ENCODE measurements at places on chromosomes 1 and 21.

DNA sequence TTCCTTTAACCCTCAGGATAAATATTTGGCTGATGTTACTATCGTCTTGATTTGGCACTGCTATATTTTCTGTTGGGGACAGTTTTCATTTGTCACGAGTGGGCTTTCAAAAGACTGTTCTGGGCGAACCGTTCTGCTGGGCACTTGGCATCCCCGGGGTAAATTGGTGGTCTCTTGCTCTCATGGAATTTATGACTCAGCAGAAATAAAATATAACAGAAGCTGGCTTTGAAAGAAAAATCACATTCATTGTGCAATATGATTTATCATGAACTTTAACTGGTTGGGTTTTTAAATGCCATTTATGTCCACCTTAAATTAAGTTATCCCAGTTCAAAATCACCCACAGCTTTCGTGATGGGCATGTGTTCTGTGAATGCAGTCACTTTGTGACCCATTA is 147.3 kb downstream of the KAZN start:
- DNase-seq = no peak

GRCh38 chr1:95578462-95578861 is 344.5 kb downstream of the RWDD3 start:
- DNase-seq = no peak

- DNase-seq = no peak
These were observed 11.4 kb upstream of the ATP13A2 start for GRCh38 chr1:17023102-17023501.

DNA sequence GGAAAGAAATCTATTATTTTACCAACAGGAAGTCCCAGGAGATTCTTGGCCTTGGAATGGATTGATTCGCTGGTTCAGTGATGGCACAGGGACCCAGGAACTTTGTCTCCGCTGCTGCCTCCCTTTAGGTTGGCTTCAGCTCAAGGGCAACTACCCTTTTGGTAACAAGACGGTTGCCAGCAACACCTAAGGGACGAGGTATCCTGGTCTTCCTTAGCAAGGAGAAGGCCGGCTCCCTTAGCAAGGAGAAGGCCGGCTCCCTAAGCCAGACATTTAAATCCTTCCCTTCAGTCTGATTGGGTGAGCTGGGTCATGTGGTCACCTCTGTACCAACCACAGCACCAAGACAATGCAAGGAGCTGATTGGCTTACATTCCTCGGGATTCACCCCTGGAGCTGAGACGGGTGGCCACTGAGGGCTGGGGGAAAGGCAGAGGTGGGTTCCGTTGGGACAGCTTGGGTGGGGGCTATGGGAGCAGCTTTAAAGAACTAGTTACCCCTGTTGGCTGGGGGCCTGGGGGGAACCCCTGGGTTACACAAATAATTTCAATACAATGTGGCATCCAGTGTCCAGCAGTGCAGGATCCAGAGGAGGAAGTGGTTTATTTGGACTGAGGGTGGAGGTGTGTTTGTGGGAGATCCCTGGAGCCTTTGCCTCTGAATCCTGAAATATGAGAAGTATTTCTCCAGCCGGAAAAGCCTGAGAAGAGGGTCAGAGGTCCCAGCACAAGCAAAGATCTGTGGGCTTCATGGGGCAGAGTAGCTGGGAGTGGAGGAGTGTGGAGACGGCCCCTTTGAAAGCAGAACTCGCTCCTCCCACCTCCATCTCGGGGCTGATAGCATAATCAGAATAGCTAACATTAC is 20.7 kb upstream of the CLIC4 start:
- no peak for DNase-seq

DNA sequence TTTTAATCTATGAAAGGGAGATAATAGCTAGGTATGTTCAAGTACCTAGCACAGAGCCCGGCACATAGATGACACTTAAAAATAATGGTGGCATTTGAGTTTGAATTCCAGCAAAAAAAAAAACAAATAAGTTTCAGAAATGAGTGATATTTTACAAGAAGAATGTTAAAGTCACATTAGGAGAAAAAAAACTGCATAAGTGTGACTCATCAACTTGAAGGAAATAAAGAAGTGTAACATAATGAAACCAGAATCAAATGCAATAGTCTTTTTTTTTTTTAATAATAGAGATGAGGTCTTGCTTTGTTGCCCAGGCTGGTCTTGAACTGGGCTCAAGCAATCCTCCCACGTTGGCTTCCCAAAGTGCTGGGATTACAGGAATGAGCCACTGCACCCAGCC is 17.1 kb downstream of the DNASE2B start:
- no peak for DNase-seq

GRCh38 chr1:210696709-210697108 is 368.0 kb downstream of the HHAT start:
- DNase-seq = no peak

DNA sequence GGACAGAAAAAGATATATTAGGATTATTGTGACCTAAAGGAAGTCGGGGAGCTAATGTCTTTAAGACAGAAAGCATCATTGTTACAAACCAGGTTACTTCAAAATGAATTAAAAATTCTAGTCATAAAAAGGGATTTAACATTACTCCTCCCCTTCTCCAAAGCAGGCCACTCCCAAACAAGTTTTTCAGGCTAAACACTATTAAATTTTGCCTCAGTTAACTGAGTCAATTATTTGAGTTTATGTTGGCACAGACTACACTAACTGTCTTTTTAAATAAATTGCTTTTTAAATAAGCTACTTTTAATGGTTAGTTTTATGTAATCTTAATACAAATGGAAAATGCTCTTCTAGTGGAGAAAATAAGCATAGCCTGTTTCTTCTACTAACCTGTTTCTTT is 395.0 kb upstream of the DUSP10 start:
- no peak for DNase-seq

DNA sequence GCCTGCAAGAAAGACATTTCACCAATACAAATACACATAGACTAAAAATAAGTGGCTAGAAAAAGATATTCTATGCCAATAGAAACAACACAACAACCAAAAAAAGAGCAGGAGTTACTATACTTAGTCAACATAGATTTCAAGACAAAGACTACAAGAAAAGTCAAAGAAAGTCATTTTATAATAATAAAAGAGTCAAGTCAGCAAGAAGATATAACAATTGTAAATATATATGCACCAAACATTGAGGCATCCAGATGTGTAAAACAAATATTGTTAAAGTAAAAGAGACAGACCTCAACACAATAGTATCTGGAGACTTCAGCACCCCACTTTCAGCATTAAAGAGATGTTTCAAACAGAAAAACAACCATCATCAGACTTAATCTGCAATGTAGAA is 104.6 kb downstream of the AMY1C start:
- no peak for DNase-seq

GRCh38 chr1:9755441-9755995 is 68.2 kb downstream of the CLSTN1 start:
- no peak for DNase-seq

DNA sequence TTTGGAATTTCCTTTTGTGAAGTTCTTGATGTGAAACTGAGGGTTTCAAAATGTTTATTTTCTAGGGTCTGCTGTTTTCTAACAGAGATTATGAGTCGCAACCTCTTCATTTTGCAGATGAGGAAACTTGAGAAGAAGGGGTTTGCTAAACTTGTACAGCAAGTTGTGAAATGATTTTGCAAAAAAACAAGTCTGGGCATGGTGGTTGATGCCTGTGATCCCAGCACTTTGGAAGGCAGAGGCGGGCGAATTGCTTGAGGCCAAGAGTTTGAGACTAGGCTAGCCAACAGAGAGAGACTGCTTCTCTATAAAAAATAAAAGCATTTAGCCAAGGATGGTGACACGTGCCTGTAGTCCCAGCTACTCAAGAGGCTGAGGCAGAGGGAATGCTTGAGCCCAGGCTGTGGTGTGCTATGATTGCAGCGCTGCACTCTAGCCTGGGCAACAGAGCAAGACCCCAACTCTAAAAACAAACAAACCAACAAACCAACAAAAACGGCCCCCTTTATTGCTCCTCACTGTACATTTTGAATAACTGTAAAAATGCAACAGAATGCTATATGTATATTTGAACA is 9.9 kb downstream of the TRIM67 start:
- no peak for DNase-seq

- no peak for DNase-seq
These were observed 18.3 kb upstream of the TLR5 start for GRCh38 chr1:223161321-223161720.

GRCh38 chr1:46130121-46130520 is 2.3 kb downstream of the PIK3R3 start:
- DNase-seq = no peak

GRCh38 chr1:40392221-40392620 is 18.7 kb downstream of the SMAP2 start:
- DNase-seq = no peak

DNA sequence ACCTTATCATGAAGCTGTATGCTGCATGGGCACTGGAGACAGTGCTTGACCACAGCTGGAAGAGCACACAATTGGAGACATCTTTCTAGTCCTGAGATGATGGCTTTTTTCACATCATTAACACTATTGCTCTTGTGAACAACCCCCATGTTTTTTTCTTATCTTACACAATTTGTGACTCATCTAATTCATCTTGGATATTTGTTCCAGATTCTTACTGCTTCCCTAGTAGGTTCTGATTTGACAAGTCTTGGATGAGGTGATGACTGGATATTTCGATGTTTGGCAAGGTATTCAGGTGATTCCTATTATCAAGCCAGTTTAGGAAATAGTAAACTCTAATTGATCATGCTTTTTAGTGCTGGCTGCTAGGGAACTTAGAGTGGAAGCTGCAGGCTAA is 23.7 kb downstream of the HLX start:
- DNase-seq = no peak

DNA sequence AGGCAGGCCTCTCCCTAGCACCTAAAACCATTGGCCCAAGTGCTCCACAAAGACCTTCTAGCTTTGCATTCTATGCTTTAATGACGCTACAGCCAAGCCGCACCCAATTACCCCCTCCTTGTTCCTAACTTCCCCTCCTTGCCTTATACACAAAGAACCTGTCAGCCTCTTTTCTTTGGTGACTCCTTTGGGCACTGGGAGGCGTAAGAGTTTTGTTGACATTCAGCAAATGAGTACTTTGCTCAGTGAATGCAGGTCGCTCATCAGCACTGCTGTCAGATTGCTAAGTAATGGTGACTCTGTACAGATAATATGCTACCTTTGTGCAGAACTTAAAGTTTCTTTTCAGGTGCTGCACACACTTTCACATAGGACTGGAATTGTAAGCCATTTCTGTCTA is 187.6 kb upstream of the FAM78B start:
- DNase-seq = no peak

DNA sequence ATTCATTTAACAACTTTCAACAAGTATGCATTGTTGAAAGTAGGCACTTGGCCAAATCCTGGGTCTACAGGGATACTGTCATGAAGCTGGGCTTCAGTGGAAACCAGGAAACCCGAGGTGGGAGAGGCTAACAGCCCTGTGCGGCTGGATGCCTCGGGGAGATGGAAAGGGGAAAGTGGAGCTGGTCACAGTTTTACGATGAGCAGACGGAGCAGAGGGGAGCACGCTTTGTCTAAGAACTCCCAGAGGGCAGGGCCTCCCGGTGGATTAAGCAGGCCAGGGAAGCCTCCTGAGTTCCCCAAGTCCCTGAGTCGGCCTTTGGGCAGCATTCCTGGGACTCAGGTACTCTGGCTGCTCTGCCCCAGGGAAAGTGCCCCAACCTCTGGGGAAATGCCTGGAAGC is 23.8 kb downstream of the STUM start:
- DNase-seq = no peak

- DNase-seq = no peak
These were observed 22.9 kb downstream of the SUSD4 start for GRCh38 chr1:223341121-223341520.

GRCh38 chr1:37719572-37720195 is 27.4 kb downstream of the CDCA8 start:
- no peak for DNase-seq

DNA sequence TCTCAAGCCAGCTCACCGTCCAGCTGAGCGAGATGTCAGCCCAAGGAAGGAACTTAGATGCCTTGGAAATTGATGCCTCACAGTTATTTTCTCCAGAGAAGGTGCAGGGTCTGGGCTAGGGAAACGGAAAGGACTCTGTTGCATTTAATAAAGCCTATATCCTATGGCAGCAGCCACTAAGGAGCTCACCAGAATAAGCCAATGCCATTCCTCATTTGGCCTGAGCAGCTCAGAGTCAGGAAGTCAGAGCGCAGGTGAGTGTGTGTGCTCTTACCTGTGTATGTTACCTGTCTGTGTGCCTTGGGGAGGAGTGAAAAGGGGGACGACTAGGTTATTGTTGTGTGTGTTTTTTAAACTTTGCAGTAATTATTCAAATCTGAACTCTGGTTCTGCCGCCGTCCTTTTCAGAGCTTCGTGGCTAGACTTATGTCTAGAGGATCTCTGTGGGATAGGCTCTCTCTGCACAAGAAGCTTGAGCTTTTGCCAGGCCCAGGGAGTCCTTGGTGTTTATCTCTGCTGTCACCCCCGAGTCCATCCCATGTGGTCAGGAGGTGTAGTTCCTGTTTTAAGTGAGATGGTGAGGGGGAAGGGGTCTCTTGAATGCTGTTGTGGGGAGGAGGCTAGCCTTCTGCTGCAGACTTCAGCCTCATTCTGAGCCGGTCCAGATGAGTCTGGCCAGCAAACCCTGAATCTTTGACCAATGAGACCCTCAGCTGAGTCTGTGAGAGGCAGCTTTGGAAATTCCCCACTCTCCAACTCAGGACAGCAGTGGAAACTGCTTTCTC is 2.4 kb downstream of the TMCC2 start:
- DNase-seq = no peak

GRCh38 chr1:226810681-226811080 is 59.7 kb upstream of the PSEN2 start:
- no peak for DNase-seq

GRCh38 chr1:66730462-66730861 is 21.8 kb upstream of the DYNLT5 start:
- no peak for DNase-seq

DNA sequence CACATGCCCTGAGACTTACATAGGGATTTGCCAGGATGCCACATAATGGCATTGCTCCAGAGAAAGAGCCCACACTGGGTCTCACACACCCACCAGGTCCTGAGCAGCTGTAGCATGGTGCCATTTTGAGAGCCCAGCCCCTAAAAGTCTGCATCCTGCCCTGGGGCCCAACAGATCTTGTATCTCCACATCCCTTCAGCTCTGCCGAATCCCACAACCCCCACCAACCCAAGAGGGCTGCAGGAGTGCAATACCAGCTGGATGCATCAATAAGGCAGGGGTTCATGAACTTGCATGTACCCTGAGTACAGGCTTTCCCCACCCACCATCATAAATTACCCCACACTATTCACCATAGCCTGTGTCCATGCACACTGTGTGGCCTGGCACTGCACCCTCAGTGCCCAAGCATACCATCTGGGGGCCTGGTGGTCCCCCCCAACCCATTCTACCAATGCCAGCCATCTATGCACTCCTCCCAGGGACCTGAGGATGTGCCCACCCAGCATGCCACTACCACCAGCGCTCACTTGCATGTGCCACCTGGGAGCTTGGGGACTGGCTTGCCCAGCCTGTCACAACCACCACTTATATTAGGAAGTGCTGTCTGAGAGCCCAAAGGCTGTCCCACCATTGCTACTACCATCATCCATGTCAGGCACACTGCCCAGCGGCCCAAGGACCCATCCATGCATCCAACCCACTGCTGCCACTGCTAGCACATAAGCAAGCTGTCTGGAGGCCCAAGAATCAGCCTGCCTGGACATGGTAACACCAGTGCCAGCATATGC is 4.1 kb upstream of the KRTAP12-2 start:
- DNase-seq = no peak
